ENCODE measurements at places on chromosomes 16 and 17. TPM values are rescaled to one million over a fixed set of nuclear protein-coding genes. Genes with fewer than 3 reads are reported as not detected.

GRCh38 chr16:52254746-52255145 lies 292.2 kb downstream of the TOX3 start:
- DNase-seq, result no peak

GRCh38 chr16:57630931-57631845 lies 2.8 kb downstream of the ADGRG1 start:
- no peak for DNase-seq

GRCh38 chr16:55672471-55672870 lies 16.7 kb downstream of the SLC6A2 start:
- no peak for DNase-seq

DNA sequence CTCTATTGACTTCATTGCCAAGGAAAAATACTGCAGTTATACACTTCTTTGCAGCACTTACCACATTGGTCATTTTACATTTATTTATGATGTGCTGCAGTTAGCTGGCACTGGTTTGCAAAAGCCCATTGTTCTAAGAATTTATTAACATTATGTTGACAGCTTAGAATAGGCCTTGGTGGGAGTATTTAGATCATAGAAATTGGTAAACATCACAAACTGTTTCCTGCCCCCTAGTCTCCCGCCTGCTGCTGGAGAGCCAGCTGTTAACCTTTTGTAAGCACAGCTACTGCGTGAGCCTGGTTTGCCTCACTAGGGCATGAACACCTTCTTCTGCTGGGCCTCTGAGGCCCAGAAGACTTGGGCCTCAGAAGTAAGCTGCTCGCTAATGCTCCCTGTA lies 651.4 kb upstream of the GOT2 start:
- DNase-seq, result no peak

DNA sequence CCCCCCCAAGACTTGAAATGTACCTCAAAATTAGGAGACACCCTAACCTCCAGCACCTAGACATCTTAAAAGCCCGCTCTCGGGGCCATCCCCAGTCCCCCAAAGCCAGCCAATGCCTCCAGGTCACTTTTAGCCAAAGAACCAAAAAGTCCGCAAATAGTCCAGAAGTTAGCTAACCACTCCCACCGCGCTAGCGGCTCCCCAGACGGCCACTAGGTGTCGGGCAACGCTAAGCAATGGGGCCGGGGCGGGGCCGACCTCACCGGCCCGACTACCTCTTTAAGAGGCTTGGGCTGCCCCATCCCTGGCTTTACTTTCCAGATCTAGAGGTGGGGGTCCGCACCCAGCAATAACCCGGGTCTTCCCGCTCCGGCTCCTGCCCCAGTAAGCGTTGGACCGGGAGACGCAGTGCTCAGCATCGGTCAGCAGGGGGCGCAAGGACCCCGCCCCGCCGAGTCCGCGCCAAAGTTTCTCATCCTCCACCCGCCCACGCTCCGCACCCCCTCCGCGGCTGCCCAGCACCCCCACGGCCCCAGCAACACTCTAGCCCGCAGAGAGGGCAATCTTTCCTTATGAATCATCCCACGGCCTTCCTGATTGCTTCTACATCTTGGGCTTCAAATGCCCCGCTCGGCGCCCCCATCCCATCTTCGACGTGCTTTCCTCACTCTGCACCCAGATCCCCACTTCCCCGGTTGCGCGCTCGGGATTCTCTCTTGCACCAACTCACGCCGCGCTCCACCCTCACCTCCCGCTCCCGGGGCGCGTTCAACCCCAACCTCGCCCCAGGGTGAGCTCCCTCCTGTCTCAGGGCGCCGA lies 765 bp downstream of the COL1A1 start:
- peak; percentile 79 for DNase-seq

- peak; percentile 76 for DNase-seq
These were observed 73.1 kb downstream of the CCDC182 start for GRCh38 chr17:57671667-57672632.

DNA sequence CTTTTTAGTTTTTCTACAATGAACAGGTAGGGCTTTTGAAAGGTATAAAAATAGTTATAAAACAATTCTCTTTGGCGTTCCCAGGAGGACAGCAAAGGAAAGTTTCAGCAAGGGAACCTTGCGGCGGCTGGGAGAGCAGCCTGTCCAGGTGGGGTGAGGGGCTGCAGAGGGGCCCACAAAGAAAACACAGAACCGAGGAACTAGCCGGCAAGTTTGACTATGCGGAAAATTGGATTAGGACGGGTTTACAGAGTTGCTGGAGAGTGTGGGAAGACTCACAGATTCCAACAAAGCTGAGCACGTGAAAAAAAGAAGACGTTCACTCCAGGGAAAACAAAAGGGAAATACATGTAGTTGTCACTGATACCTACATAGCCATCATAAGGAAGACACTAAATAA lies 40.2 kb upstream of the METTL16 start:
- no peak for DNase-seq

- no peak for DNase-seq
These were observed 33.7 kb upstream of the LITAF start for GRCh38 chr16:11620243-11621003.

GRCh38 chr16:65318138-65318537 lies 196.3 kb upstream of the CDH11 start:
- no peak for DNase-seq

DNA sequence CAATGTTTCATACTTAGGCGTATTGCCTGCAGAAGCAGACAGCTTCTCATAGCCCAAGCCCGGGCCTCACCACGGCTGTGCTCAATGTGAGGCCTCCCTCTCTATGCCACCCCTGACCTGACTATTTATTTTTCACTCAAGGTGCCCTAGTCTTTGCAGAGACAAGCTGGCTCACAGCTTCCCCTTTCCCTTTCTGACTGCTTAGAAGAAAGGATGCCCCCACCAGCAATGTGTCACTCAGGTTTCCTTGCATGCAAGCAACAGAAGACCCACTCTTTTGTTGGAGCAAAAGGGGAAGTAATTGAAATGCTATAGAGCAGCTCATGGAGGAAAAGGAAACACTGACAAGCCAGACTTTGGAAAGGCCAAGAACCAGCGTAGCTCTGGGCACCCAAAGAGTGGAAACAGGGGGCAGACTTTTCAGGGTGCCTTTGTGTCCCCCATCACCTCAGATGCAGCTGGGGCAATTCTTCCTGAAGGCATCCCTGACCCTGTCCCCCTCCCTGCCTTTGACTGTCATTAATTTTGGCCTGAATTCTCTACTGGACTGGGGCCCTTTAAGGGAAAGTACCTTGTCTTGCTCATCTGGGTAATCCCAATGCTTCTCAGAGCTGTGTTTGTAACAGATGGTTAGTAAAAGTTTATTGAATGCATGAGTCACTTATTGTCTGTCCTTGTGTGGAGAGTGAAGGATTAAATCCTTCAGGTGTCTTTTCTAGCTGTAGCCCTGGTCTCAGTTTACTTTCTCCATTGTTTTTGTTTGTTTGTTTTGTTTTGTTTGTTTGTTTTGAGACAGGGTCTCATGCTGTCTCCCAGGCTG lies 17.8 kb downstream of the RGS9 start:
- DNase-seq, result no peak

GRCh38 chr17:58307468-58308172 lies 21.0 kb downstream of the TSPOAP1 start:
- no peak for DNase-seq

- DNase-seq, result no peak
These were observed 73.4 kb upstream of the COX10 start for GRCh38 chr17:13995856-13996271.

GRCh38 chr17:32287804-32288511 lies 22.3 kb downstream of the RHBDL3 start:
- DNase-seq, result no peak

DNA sequence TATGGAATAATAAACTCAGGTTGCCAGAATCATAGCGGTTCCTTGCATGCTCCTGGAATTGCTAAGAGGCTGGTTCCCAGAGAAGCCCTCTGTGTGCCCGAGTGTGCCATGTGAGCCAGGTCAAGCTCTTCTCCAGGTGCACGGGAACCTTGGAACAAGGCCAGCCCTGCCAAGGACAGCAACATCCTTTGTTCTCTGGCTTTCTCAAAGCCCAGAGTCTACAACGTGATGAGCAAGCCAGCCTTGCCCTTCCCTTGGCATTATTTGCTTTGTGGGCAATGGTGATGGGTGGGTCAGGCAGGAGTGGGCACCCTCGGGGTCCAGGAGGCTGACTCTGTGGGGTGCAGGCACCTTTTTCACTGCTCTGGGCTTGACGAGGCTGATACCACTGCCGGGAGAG lies 14.2 kb upstream of the SEC14L1 start:
- DNase-seq, result no peak

GRCh38 chr17:63537001-63537400 lies 13.3 kb upstream of the DCAF7 start:
- no peak for DNase-seq

DNA sequence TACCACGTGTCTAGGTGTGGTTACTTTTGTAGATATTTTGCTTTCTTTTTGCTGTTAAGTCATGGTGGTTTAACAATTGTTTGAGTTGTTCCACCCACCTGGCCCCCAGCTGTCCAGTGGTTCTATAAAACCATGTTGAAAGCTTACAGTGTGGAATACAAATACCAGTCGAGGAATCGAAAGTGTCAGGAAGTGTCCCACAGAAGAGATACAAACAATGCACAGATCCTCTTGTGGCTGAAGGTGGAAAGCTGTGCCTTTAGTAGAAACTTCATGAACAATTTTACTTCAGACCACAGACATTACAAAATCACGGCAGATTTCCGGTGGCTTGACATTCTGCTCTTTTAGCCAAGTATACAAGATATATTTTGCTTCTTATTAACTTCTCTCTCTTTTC lies 782.4 kb upstream of the SOX9 start:
- DNase-seq, result no peak

DNA sequence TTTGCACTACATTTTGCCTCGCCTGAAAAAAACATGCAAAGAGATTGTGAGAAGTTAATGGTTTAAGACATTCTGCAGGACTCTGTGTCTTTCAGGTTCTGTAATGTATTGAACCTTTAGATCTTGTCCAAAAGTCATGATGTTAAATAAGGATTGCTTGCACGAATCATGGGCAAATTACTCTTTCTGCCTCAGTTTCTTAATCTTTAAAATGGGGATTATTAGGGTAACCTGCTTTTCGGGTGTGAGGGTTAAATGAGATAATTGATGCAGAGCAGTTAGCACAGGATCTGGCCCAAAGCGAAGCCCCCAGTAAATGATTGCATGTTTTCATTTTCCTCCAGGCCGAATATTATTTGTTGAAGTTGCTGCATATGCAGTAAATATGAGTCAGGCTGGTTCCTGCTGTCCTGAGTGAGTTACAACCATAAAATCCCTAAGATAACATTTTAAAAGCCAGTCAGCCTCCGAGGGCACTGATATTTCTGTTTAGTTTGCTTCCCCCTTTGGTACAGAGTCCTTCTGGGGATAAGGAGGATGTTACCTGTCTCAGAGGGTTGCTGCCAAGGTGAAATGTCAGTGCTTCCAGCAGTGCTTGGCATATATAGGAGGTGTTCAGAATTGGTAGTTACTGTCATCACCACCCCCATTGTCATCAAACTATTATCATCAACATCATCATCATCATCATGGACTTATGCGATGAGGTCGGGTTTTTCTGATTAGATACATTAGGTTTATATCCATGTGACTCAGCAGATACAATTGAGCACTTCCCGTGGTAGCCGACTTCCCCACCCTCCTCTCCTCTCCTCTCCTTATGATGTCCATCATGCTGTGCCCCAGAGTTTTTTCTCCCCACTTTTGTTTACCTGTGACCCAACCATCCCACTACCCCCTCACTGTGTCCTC lies 20.6 kb upstream of the ARHGAP17 start:
- no peak for DNase-seq

DNA sequence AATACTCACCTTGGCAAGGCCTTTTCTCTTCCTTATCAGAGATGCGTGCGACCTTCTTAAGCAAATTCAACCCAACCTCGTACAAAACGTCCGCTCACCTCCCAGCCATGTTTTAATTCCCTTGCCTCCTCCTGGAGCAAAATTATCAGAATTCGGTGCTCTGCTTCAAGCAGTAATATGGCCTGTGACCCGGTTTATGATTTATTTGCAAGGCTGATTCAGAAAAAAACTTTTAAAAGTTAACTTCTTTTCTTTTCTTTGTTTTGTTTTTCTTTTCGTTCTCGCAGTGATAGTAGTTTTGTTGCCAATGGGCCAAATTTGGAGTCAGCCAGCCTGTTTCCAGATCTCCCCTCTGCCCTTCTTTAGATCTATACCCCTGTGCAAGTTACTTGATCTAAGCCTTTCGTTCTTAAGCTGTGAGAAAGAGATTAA lies at the start of gene PHLPP2:
Gene PHLPP2, minus strand, starts transcription at position 382 of the 432 bp plus-strand sequence. CDS start 9,906 bp downstream, outside the sequence.
- DNase-seq, result no peak

- DNase-seq, result peak; percentile 60
These were observed 82.9 kb upstream of the RCVRN start for GRCh38 chr17:9987779-9988585.

DNA sequence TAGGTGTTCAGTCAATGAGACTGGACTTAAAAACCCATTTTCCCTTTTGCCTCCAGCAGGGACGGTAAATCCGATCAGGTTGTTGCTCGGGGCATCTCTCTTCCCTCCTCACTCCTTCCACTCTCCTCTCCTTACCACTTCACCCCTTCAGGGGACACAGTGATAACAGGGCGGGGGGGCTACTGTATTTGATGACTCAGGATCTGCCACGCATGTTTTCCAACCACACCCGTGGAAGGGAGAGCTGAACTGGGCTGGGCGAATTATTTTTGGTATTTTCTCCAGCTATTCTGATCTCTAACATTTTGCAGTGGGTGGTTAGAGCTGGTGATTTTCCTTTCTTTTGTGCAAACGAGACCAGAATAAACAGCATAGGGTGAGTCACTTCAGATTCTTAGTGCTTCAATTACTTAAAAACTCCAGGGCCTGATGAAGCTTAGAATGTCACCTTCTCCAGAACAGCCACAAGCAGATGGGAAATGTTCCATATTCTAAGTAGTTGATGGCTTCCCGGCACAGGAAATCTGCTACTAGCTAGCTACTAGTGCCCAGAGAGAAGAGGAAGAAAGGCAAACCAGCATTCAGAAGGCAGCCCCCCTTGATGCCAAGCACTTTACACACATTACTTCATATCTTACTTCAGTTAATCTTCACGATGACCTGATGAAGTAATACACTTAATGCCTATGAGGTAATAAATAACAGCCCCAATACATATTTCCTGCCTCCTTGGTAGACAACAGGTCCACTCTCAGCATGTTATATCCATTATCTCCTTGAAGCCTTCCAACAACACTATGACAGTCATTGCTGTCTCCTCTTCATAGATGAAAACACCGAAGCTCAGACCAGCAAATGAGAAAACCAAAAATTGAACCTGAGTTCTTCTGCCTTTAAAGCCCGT lies 74.1 kb downstream of the ASIC2 start:
- DNase-seq, result no peak

GRCh38 chr16:72805486-72805885 lies 242.4 kb downstream of the ZFHX3 start:
- no peak for DNase-seq

- DNase-seq, result no peak
These were observed 56.7 kb upstream of the MED9 start for GRCh38 chr17:17420082-17420481.

TMC5 gene
- not detected for polyA plus RNA-seq

GDPD1 gene
- polyA plus RNA-seq, result 2.3 TPM

CCDC200 gene
- 0.90 TPM for polyA plus RNA-seq

TBC1D3 gene
- not detected for polyA plus RNA-seq

KIF2B gene
- polyA plus RNA-seq, result not detected

KCNJ18 gene
- polyA plus RNA-seq, result not detected

GCGR gene
- not detected for polyA plus RNA-seq

KLHL11 gene
- polyA plus RNA-seq, result 6.4 TPM

CCL7 gene
- polyA plus RNA-seq, result not detected

RAB40B gene
- 4.3 TPM for polyA plus RNA-seq

Data from CD8-positive, alpha-beta memory T cell (primary cell).